ENCODE measurements at places on chromosomes 7 and 10.

DNA sequence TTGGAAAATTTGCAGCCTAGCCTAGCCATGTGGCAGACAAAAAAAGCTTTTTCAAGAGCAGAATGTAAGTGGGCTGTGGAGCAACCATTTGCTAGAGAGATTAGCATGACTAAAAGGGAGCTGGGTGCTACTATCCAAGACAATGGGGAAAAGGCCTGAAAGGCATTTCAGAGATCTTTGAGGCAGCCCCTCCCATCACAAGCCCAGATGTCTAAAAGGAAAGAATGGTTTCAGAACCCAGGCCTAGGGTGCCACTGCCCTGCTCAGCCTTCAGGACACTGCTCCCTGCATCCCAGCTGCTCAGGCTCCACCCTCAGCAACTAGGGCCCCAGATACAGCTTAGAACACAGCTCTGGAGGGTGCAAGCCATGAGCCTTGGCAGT, 24.7 kb downstream of the PNLIPRP3 start:
- no peak for DNase-seq

GRCh38 chr7:15199482-15199881, 296.9 kb upstream of the DGKB start:
- DNase-seq, result no peak

DNA sequence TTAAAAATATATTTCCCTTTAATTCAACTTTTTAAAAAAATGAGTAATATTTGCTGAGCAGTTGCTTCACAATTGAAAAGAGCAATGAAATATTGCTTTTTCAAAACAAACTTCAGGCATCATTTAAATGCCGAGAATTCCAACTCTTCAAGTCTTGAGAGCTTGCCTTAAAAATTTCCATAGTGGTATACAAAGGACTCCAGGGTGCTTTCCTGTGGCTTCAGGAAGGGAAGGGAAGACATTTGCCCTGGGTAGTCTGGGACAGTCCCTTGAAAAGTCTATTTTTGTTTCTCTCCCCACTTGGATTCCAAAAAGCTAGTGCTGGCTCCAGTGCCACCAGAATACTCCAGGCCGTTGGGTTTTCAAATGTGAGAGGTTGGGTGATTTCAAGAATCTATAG, 71.7 kb downstream of the HYCC1 start:
- no peak for DNase-seq

DNA sequence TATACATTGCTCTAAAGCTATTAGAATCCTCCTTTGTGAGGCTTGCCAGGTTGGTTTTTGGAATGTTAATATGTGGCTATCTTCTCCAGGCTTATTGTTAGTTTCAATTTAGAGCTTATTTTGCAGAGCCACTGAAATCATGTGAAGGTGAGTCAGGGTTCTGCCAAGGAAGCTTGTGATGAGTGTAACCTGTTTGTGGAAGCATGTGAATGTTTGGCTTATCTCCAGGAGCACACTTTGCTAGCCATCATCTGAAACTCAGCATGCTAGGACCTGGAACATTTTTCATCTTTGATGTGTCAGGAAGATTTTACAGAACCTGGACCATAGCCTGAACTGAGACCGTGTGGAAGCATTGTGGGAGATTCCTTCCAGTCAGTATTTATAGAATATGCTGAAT, 197.3 kb downstream of the PPP1R9A start:
- DNase-seq, result no peak

DNA sequence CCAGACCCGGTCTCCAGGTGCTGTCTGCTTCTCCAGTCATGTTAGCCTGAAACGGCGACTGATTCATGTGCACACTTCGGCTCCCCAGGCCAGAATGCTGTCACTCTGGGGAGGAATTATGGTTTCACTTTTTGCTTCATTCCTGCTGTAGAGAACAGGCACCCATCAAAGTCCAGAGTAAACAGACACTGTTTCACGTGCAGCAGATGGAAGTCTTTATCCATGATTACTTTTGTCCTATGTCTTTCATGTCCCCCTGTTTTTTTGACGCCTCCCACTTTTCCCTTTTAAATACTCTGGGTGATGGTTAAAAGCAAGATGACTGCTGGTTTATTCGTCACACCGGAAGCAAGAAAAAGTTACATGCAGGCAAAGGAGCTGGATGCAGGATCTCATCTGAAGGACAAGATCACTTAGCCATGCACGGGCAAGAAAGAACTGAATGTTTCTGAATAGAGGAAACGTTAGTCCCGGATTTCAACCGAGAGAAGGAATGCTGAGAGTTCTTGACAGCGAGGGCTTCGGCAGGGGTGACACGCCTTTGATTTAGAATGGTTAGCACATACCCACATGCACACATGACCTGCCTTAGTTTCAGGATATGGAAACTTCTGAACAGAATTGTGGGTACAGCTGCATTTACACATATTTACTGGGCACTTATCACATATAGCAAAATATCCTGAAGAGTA, 250.0 kb upstream of the KLF6 start:
- no peak for DNase-seq

Data from NCI-H1436 treated with DMSO at 0.1 percent for 48 hours (cell line).